ENCODE measurements at places on chromosomes 2 and 18.

DNA sequence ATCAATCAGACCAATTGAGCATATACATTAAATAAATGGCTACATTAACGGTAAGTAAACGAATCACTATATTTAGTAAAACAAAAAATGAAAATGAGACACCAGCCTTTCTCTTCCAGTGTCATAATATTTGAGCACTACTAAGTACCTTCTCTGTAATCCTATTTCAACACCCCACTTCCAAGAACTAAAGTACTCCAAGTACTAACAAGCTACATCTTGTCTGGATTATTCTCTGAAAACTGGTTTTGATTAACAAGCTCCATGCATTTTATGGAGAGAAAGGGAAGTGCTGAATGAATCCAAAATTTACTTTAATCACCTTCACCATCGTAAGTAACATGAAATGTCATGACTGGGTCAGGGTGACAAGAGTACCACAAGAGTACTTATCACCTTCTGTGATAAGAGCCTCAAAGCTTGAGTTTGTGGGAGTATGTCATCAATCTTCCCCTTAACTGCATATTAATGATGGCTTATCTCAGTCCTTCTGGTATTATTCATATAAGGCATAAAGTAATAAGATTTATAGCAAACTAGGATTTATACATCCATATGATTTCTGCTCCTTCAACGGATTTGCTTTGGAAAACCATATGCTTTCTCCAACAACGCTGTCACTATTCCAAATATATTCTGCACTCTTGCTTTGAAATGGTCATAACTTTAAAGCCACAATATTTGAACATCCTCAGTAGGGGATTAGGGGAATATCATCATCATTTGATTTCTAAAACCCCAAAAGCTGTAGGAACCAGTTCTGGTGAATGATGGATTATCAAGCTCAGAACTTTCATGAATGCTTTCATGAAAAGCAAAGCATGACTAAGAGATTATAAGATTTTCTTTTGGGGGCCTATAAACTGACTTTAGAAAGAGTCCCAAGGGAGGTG lies 127.0 kb downstream of the ANTXR1 start:
- no peak for DNase-seq

- no peak for DNase-seq
Observed at GRCh38 chr2:240215676-240216051, 75.2 kb upstream of the OTOS start.

GRCh38 chr2:1627628-1628381 lies 116.5 kb downstream of the PXDN start:
- DNase-seq: no peak

- no peak for DNase-seq
Observed at GRCh38 chr2:219521066-219521880, 7.0 kb downstream of the ASIC4 start.

DNA sequence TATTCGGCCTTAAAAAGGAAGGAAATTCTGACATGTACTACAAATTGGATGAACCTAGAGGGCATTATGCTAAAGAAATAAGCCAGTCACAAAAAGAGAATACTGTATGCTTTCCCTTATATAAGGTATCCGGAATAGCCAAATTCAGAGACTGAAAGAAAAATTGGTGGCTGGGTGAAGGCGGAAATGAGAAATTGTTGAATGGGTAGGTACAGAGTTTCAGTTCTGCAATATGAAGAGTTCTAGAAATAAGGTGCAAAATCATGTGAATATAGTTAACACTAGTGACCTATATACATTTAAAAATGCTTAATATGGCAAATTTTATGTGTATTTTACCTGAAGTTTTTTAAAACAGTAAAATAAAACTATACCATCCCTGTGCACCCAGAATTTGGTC lies 43.1 kb downstream of the RMP24 start:
- DNase-seq: no peak

- no peak for DNase-seq
Observed at GRCh38 chr2:171247741-171248662, 87.3 kb upstream of the TLK1 start.

GRCh38 chr2:231462729-231463465 lies 1.4 kb downstream of the NCL start:
- no peak for DNase-seq

DNA sequence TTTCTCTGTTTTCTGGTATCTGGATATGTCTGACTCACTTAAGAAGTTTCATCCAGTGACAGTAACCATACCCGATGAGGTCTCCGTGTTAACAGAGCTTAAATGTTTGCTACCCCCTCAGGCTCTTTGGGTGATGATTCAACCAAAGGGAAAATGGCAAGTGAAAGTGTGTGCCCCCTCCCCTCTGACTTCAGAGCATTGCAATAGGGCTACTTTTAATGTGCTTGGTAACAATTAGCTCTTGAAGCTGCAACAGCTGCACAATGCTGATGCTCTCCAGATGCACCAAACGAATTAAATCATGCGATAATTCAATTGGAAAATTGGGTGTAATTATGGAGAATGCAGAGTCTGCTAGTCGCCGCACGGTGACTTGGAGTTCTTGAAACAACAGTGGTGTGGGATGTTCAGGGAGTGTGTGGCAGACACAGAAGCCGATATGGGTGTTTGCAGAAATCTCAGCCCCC lies 270.7 kb downstream of the ALK start:
- DNase-seq: no peak

DNA sequence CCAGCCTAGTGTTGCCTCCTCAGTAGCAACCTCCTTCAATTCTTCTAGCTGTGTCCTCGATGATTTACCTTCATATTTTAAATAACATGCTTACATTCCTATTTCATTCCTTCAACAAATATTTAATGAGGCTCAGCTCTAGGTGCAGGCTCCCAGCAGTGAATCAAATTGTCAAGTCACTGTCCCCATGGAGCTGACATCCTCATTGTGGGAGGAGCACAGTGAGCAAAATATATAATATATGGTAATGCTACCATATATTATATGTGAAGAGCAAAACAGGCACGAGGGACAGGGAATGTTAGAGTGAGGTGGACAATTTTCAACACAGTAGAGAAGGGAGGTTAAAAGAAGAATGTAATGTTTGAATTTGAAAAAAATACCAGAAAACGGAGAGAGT lies 869.1 kb downstream of the SLC4A3 start:
- no peak for DNase-seq

DNA sequence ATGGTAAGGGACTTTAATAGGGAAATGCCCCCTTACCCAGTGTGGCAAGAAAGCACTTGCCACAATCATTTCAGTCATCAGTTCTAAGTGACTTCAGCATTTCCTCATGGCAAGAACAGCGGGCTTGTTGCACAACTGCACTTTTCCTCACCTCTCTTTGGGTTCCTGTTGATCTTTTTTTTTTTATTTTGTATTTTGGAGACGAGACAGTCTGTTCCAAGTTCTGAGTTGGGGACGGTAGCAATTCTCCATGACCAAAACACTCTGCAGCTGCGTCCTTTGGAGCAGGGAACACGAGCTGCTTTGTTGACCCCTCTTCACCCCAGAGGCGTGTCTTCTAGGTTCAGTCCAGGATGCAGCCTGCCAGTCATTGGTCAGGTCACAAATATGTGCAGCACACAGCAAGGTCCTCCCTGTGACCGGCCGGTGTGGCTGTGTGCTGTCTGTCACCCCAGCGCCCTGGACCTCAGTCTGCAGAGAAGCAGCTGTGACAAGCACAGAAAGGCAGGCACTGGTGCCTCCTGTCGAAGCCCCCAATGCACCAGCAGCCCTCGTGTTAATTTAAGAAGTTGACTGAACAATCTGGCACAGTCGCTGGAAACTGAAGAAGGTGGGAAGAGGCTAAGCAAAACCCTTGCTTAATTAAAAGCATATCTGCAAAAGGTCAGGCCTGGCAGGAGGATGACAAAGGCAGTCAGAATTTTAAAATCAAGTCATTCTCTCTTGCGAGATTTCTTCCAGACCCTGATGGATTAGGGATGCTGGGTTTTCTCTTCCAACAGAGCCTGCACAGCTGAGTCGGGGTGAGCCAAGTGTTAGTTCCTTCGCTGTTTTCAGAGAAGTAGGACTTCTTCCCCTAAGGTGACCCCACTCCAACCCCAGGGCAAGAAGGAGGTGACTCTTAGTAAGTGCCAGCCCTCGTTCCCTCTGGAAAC lies 96.7 kb upstream of the COPS8 start:
- DNase-seq: no peak

DNA sequence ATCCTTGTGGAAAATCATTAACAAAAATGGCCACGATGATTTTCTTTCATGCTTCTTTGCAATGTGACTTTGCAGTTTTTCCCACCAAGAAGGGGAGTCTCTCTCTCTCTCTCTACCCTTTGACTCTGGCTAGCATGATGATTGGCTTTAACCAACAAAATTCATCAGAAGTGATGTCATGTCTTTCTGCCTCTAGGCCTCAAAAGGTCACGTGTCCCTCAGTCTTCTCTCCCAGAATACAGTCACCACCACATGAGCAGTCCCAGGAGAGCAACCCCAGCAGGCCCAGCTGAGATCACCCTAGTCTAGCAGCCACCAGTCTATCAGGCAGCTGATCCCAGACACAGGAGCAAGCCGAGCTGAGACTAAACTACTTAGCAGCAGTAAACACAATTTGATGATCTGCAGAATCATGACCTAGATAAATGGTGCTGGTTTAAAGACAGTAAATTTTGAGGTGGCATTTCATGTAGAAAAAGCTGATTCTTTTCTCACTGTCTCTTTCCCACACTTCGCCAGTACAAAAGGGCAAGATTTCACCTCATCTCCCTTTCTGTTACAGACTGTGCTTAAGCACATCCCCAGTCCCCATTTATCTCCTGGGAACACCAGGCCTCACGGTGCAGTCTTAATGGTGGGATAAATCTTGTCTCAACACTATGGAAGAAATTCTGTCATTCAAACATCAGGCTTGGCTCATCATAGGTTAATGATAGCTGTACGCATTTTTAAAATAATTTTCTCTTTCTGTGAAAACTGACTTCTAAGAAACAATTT lies 132.7 kb downstream of the SCG2 start:
- no peak for DNase-seq

- DNase-seq: no peak
Observed at GRCh38 chr18:58180172-58180571, 136.1 kb downstream of the NEDD4L start.

GRCh38 chr2:109433926-109434325 lies 179.8 kb downstream of the SEPTIN10 start:
- no peak for DNase-seq

DNA sequence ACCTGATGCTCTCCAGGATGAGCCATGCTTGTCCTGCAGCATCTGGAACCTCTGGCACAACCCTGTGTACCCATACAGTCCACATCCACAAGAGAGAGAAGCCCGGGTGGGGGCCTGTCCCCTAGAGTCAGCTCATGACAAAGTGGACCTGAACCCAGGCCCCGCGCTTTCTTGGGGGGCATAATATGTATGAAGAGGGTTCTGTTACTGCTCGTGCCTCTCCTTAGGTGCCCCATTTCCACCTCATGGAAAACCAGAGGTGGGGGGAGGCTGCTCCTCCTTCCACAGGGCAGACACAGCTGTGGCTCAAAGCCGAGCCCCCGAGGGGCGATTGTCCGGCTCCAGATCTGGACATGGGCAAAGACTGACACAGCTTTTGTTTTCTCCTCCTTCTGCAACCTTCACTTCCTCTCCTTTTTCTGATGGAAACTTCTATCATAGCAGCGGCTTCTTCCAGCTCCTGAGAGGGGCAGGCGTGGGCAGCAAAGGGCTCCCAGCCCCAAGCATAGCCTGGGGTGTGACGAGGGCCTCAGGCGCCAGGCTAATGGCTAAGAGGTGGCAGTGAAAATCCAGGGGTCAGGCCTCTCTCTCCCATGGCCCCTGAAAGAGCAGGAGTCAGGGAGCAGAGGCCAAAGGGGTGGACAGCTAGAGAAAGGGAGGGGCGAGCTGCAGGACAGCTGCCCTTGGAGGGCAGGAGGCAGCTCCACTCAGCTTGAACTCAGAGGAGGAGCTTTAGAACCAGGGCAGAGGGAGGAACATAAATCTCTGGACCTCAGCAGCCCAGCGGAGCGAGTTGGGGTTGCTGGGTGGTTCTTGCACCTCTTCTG lies 155.5 kb downstream of the ZFP36L2 start:
- DNase-seq: no peak

- no peak for DNase-seq
Observed at GRCh38 chr2:229191413-229191812, 79.7 kb downstream of the PID1 start.

- no peak for DNase-seq
Observed at GRCh38 chr2:144233733-144234541, 286.0 kb downstream of the ZEB2 start.

DNA sequence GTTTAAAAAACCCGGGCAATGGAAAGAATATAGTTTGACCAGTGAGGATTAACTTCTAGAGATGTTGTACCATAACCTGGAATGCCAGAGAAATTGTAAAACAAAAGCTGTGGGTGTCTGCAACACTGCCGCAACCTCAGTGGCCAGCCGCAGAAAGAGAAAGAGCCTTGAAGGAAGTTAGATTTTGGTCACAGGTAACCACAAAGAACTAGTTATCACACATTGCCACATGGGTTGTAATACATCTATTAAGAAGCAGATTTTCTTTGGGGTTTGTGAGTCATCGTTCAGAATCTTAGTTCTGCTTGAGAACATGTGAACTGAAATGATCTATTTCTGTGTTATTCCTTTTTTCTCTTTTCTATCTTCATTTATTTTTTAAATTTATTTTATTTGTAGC lies 222.9 kb upstream of the AGAP1 start:
- DNase-seq: peak; percentile 13

DNA sequence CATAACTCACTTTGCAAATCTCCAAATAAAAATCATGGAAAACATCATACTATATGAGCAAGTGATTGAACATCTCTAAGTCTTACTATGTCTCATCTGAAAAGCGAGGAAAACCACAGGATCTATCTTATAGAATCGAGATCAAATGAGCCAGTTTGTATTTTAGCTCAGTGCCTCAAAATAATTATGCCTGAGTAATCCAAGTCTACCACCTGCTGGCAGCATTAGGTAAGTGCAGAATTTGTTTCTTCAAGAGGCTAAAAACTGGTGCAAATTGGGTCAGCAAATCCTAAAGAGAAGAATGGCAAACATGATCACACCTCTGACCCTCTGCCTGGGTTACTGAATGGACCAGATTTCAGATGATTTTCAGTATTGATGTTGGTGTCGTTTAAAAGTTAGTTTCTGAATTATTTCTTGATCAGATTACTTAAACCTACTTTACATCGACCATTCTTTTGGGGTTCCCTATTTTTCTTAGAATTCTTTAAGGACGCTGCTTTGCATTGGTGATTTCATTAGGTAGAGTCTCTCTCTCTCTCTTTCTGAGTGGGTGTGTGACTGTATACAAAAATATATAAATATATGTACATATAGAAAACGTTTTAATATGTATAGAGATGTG lies 12.7 kb upstream of the FHOD3 start:
- DNase-seq: no peak

- no peak for DNase-seq
Observed at GRCh38 chr2:20623241-20623640, 27.7 kb downstream of the HS1BP3 start.

DNA sequence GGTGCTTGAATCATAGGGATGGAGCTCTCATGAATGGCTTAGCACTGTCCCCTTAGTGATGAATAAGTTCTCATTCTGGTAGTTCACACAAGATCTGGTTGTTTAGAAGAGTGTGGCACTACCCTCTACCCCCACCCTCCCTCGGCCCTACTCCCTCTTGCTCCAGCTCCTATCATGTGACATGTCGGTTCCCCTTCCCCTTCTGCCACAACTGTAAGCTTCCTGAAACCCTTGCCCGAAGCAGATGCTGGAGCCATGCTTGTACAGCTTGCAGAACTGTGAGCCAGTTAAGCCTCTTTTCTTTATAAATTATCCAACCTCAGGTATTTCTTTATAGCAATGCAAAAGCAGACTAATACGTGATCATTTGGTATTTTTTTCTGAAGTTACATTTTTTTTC lies 1012.6 kb downstream of the BCL11A start:
- no peak for DNase-seq
